Stimulated activated CD8-positive, alpha-beta memory T cell treated with anti-CD3 and anti-CD28 coated beads, Interleukin-12 subunit alpha, Interleukin-12 subunit beta, amount 100 ng/mL, for 4 hours (primary cell): ENCODE measurements at places on chromosomes 6 and 20.

DNA sequence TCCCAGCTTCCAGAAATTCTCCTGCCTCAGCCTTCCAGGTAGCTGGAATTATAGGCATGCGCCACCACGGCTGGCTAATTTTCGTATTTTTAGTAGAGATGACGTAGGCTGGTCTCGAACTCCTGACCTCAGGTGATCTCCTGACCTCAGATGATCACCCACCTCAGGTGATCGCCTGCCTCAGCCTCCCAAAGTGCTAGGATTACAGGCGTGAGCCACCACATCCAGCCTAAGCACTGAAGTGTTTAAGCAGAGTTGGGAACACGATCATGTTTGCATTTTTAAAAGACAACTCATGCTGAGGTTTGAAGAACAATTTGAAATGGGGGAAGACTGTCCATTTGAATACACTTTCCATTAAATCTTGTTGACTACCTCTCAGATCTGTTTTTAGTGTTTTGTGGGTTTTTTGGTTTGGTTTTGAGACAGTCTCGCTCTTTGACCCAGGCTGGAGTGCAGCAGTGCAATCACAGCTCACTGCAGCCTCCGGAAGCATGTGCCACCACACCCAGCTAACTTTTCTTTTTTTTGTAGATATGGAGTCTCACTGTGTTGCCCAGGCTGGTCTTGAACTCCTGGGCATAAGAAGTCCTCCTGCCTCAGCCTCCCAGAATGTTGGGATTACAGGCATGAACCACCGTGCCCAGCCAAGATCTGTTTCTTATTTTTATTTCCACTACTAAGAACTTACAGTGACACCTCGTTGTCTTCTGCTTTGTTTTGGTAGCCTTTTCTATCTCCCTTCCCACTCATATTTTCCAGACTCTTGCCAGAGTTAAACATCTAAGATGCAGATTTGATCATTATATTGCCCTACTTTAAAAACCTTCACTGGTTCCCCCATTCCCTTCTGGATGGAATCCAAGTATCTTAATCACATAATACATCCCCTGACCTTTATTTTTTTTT, 5.5 kb downstream of the CASP8AP2 start:
- no peak for DNase-seq

GRCh38 chr6:35165630-35166071, 24.5 kb upstream of the TCP11 start:
- DNase-seq: no peak

GRCh38 chr6:137878486-137879285, 11.6 kb downstream of the TNFAIP3 start:
- no peak for DNase-seq

- no peak for DNase-seq
These were observed 173.6 kb upstream of the CNR1 start for GRCh38 chr6:88339761-88340160.
